ENCODE measurements at places on chromosomes 6 and 20.

DNA sequence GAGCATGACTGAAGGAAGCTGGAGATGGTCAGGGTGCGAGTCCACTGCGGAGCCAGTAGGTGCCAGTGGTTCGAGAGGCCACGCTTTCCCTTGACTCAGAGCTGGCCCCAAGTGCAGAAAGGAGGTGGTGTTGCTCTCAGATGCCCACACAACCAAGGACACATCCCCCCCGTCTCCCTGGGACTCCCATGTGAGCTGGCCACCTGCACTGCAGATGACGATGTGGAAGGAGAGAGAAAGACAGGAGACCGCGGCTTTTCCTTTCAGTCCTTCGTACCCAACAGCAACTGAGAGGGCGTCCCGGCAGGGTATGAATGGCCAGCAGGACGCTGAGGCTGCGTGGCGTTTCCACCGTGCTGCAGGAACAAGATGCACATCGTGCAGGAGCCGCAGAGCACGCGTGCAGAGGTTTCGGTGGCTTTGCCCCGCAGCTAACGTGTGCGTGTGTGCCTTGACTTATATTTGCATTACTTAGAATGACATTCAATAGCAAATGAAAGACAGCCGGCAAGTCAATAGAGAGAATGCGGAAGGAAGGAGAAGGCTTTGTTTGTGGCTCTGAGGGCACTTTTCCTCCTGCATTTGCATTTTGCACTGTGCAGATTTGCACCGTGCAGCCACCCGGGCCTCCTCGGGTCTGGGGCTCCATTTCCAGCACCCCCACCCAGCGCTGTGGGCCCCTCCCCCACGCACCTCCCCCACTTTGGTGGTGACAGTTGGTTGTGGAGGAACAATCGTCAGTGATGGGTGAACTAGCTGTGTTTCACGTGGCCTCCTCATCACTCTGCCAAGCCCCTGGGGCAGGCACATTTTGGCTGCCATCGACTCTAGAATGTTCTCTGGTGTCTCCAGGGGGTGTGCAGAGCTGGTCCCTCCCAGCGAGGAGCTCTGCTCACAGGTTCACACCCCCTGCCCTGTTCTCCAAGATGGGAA lies 26.4 kb upstream of the BHLHE23 start:
- no peak for DNase-seq

DNA sequence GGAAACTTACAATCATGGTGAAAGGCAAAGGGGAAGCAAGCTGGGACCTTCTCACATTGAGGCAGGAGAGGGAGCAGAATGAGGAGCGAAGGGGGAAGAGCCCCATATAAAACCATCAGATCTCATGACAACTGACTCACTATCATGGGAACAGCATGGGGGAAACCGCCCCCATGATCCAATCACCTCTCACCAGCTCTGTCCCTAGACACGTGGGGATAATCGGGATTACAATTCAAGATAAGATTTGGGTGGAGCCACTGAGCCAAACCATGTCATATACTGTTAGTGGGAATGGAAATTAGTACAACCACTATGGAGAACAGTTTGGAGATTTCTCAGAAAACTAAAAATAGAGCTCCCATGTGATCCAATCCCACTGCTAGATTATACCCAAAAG lies 163.7 kb downstream of the MANEA start:
- no peak for DNase-seq

GRCh38 chr6:40695750-40696415 lies 108.7 kb upstream of the LRFN2 start:
- DNase-seq: no peak

DNA sequence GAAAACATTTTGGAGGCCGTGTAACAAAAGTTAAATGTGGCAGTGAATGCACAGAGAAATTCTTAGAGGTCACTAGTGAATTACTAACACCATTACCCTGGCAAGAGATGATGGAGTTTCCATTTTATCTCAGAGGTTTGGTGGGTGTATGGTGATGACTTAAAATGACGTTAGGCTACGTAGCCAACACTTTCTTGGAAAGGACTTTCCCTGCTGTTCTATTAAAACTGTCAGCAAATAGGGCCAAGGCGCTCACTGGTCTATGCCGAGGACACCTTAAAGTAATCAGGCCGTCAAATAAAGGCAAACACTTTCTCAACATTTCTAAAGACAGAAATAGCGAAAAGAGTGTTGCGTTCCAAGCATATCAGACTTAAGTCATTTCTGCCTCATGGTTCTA lies 160.8 kb downstream of the GMPR start:
- no peak for DNase-seq

- DNase-seq: no peak
Observed at GRCh38 chr20:8355453-8355852, 223.4 kb downstream of the PLCB1 start.

DNA sequence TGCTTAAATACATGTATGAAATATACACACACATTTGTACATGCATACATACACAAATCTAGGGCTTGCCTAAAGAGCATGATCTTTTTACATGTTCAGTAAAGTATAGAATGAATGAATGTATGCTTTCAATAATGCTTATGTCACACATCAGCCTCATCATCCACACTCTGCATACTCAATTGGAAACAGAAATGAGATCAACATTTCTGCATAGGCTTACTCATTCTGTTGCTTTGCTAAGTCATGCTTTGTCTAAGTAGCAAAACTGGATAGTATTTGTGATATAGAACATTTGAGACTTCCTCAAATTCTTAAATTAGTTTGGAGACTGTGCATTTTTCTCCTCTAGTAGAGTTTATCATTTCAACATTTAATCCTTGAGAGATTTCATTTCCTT lies 343.3 kb downstream of the ADGRB3 start:
- no peak for DNase-seq

- no peak for DNase-seq
Observed at GRCh38 chr6:101302593-101302992, 90.9 kb upstream of the GRIK2 start.

- no peak for DNase-seq
Observed at GRCh38 chr20:54167909-54168872, 5.6 kb downstream of the CYP24A1 start.

DNA sequence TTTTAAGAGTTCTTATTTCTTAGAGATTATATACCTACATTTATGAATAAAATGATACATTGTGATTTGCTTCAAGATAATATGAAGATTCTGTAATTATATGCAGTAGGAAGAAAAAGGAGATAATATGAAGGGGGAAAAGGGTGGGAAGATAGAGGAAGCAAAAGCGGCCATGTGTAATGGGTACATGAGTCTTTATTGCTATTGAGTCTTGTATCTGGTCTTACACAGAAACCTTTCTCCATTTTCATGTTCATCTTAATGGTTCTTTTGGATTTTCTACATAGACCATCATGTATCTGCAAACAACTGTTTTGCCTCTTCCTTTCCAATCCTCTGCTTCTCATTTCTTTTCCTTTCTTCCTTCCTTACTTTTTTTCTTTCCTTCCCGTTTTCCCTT lies 36.1 kb downstream of the PHF20 start:
- no peak for DNase-seq

- DNase-seq: no peak
Observed at GRCh38 chr6:114987281-114987680, 644.5 kb upstream of the HS3ST5 start.

DNA sequence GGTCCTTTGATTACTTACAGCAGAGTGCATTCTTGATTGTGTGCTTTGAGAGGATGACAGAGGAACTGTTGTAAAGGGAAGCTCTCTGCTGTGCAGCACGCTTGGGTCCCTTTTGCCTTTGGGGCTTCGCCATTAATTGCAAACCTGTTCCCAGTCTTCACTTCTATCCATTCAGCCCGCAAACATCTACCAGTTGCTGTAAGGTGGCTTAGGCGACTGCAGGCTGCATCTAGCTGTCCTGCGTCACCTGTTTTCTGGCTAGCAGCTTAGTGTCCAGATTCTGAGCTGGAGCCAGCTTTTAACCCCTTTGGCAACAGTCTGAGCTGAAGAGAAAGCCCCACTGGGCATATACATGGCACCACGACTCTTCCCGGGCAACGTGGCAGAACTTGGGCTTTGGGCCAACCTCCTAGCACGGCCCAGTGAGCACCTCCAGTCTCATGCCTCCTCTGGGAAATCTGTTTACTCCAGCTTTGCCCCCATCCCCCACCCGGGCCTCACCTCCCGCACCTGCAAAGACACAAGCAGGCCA lies 2.5 kb upstream of the FASTKD5 start:
- DNase-seq: no peak

- DNase-seq: no peak
Observed at GRCh38 chr20:42098418-42098817, 480.2 kb upstream of the CHD6 start.

GRCh38 chr6:44219053-44219814 lies 2.5 kb downstream of the MYMX start:
- DNase-seq: peak; percentile 56

GRCh38 chr6:167420858-167421766 lies 96.2 kb downstream of the TTLL2 start:
- no peak for DNase-seq

DNA sequence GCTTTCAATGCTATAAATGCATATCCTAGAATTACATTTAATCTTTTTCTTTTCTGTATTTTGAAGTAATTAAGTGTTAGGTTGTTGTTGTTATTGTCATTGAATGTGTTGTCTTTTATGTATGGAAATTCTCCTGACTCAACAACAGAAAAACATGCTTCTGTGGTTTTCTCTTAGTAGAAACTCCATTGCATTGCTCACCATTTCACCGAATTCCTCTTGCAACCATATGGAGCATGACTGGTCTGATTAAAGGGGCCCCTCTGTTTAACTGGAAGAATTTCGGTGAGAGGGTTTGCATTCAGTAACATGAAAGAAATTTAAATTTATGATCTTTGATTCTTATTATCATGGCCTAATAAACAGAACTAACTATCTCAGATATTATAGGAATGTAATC lies 454.3 kb upstream of the JARID2 start:
- DNase-seq: no peak

DNA sequence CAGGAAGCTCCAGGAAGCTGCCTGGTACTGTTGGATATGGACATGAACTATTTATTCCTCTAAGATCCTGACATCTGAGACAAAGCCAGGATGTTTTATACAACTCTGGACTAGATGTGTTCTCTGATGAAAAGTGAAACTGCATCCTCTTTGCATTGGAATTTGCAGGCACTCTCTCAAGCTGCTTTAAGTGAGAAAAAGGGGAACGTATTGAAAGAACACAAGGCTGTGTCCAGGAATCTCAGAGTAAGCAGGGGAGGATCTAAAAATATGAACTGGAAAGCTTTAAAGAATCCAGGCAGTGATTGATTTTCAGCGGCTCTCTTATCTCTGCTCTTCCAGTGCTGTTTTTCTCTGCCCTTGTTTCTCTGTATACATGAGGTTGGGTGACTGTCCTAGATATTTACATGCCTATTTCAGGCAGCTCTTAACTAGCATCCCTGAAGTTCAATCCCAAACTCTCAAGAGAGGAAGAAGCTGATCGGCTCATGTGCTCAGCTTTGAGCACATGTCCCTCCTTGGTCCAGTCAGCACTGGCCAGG lies 193.8 kb downstream of the PLCB4 start:
- no peak for DNase-seq

GRCh38 chr6:142387997-142388815 lies 86.4 kb downstream of the ADGRG6 start:
- DNase-seq: no peak

DNA sequence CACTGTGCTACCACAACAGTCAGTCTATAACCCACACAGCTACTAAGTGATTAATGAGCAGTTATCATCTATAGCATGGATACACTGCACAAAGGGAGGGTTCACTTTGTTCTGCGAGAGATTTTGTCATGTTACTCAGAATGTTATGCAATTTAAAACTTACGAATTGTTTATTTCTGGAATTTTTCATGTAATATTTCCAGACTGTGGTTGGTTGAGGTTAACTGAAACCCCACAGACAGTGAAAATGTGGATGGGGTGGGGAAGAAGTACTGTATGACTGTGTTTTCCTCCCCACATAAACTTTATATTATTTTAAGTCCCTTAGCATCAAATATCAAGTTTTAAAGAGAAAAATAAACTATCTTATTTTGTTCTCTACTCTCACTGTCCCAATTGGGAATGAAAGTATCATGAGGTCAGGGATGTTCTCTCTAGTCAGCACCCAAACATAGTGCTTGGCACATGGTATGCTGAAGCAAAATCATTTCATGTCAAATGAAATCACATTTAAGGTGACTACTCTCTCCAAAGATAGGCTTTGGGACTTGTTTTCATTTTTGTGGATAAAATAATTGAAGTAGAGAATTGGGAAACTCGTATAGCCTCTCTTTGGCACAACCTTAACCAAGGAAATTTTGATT lies 25.4 kb downstream of the DOP1A start:
- no peak for DNase-seq

DNA sequence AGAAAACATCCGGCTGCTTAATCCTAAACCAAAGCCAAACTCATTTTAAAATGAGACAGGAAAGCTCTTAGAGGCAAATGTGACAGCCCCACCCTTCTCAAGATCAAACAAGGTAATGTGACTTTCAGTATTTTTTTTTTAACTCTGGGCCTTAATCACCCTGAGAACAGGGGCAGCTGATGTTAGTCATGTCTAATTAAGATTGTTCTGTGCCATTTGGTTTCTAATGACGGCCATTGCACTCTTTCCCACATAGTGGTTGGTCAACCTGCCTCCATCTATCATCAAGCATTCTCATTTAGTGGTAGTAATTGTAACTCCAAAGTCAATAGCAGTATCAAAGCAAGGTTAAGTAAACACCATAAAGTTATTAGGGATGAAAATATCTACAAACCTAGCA lies 191.6 kb upstream of the EXOC2 start:
- no peak for DNase-seq

GRCh38 chr6:158972241-158973233 lies 27.5 kb downstream of the RSPH3 start:
- no peak for DNase-seq

DNA sequence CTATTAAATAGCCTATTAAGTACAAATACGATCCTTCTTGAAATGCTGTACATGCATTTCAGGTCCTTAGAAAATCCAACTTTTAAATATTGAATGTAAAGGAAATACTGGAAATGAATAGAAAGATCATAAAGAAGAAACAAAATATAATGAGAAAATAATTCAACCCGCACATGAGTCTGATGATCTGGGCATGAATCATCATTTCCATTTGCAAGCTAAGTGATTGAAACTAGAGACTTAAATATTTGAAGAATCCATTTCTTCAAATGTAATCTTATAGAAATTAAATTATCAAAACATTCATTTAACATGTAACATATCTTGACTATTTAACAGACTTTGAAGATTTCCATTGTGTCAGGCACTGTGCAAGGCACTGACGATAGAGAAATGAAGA lies 977.0 kb downstream of the TFAP2A start:
- DNase-seq: no peak

DNA sequence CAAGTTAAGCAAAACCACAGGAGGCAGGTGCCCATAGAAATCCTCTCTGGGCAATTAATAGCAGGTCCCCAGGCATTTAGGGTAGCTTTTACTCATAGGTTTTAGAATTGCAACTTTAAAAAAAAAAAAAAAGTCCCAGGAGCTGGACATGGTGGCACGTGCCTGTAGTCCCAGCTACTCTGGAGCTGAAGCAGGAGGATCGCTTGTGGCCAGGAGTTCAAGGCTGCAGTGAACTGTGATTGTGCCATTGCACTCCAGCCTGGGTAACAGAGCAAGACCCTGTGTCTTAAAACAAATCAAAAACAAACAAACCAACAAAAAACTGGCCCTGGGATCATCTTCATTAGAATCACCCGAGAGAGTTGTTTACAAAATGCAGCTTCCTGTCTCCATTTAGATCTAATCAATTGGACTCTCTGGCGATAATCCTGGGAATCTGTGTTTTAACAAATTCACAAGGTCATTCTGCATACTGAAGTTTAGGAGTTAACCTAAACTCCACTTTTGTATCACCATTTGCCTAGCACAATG lies 131.8 kb upstream of the AKAP12 start:
- DNase-seq: no peak

- no peak for DNase-seq
Observed at GRCh38 chr20:9200620-9201019, 131.7 kb downstream of the PLCB4 start.

- no peak for DNase-seq
Observed at GRCh38 chr6:35231563-35231962, 17.8 kb downstream of the SCUBE3 start.

All from stimulated activated CD8-positive, alpha-beta memory T cell treated with anti-CD3 and anti-CD28 coated beads, Interleukin-4, amount 100 ng/mL, for 48 hours (primary cell).